ENCODE measurements at places on chromosomes 4 and X.
A peak's percentile ranks its signal among the peaks of the same experiment; 100 is the strongest.

DNA sequence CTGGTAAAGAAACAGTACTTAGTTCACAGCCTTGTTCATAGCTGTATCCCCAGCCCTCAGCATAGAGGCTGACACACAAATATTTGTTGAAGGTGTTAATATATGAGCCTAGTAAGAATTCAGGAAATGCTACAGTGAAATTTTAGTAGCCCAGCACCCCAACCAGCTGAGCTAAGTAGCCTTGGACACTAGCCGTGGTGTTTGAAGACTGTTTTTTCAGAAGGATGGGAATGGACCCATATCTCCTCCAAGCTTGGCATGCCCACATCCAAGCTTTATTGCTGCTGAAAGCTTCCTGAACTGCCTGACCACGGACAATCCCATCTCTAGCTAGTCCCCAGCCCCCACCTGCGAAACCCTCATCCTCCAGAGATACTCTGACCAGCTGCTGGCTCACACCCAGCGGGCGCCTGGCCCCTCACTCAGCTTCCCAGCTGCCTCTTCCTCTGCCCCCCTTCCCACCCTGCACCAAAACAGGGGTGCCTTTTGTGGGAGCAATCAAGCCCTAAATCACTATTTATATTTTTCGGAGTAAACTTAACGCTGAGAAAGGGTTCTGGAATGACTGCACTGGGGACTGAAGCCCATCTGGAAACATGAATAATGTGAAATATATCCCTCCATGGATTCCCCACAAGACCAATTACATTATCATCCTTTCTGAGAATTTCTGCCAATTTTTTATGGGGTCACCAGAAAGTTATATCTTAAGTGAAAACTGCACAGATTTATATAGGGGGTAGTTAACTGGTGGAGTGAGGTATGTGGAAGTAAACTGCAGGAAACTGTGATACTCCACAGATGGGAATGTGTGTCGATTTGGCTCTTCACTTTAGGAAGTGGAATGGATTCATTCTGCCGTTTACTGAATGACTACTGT lies 41.1 kb upstream of the CBR4 start:
- no peak overlapping the region for H3K27ac ChIP-seq
- H3K4me1 ChIP-seq = no peaks in the 10 kb centered on the region
- H3K27me3 ChIP-seq = peaks cover 5% of the 10 kb centered on the region
- DNase-seq = no peak
- H3K4me3 ChIP-seq = no peak overlapping the region

DNA sequence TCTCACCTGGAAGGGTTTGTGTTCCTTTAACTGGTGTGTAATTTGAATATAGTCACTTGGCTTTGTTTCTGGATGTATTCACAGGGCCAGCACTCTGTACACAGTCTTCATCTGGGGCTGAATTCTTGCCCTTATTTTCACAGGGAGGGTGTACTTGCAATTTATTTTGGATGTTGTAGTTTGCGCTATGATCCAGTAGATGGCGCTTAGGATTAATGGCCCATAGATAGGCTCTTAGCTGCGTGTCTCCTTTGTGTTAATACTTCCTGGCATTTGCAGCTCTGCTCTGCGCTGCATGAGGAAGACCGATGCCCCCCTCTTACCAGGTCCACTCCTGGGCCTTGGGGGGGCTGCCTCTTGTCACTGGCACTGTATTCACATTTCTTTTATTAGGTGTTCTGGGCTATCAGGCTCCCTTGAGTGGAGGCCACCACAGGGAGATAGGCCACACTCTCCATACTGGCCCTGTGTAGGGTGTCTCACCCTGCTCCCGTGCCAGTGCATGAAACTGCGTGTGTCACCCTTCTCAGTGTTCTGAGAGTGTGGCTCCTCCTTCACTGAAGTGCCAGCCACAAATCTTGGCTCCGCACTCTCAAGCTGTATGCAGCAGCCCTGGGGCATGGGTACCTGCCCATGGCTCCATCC lies 562.2 kb downstream of the ZIC3 start:
- H3K36me3 ChIP-seq = no peaks in the 10 kb centered on the region
- no peak overlapping the region for H3K4me3 ChIP-seq

- no peaks in the 10 kb centered on the region for H3K4me1 ChIP-seq
- no peak overlapping the region for H3K27ac ChIP-seq
- no peak for DNase-seq
- no peak overlapping the region for H3K4me3 ChIP-seq
- no peaks in the 10 kb centered on the region for H3K27me3 ChIP-seq
Measured at GRCh38 chr4:134326866-134327265, 125.3 kb upstream of the PABPC4L start.

DNA sequence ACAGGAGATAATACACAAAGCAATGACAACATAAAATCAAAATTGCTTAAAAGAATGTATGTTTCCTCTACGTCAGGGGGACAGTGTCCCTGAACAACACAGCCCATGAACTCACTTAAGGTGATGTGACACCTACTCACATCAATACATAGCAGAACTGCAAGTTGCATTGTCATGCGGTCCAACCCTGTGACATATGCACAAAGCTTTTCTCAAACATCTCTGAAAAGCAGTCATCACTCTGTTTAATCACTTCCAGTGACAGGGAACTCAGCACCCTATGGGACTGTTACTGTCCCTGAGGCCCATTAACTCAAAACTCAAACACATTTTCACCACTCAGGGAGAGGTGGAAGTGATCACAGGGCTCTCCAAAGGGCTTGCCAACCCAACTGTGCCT lies 2.4 kb downstream of the STX18 start:
- no peak overlapping the region for H3K4me3 ChIP-seq
- no peak for DNase-seq
- no peak overlapping the region for H3K27ac ChIP-seq
- H3K4me1 ChIP-seq = peaks cover 44% of the 10 kb centered on the region

- no peaks in the 10 kb centered on the region for H3K4me1 ChIP-seq
- no peaks in the 10 kb centered on the region for H3K27me3 ChIP-seq
- DNase-seq = no peak
- H3K4me3 ChIP-seq = no peak overlapping the region
- H3K36me3 ChIP-seq = no peaks in the 10 kb centered on the region
- no peak overlapping the region for H3K27ac ChIP-seq
Measured at GRCh38 chrX:115957862-115958490, 212.6 kb upstream of the AGTR2 start.

GRCh38 chr4:103374758-103375157 lies 176.6 kb upstream of the CENPE start:
- H3K4me1 ChIP-seq = no peaks in the 10 kb centered on the region
- no peak overlapping the region for H3K4me3 ChIP-seq
- DNase-seq = no peak
- H3K36me3 ChIP-seq = no peaks in the 10 kb centered on the region
- H3K27me3 ChIP-seq = no peaks in the 10 kb centered on the region

- no peaks in the 10 kb centered on the region for H3K27me3 ChIP-seq
- no peaks in the 10 kb centered on the region for H3K36me3 ChIP-seq
- no peak overlapping the region for H3K4me3 ChIP-seq
Measured at GRCh38 chrX:149060921-149061320, 444.2 kb downstream of the IDS start.

- H3K36me3 ChIP-seq = no peaks in the 10 kb centered on the region
- no peaks in the 10 kb centered on the region for H3K27me3 ChIP-seq
- H3K4me3 ChIP-seq = no peak overlapping the region
Measured at GRCh38 chr4:128688846-128689437, 120.6 kb upstream of the JADE1 start.

- DNase-seq = no peak
- H3K4me3 ChIP-seq = no peak overlapping the region
- H3K36me3 ChIP-seq = no peaks in the 10 kb centered on the region
- H3K4me1 ChIP-seq = peaks cover 24% of the 10 kb centered on the region
Measured at GRCh38 chrX:46278572-46278971, 266.6 kb downstream of the ZNF674 start.

DNA sequence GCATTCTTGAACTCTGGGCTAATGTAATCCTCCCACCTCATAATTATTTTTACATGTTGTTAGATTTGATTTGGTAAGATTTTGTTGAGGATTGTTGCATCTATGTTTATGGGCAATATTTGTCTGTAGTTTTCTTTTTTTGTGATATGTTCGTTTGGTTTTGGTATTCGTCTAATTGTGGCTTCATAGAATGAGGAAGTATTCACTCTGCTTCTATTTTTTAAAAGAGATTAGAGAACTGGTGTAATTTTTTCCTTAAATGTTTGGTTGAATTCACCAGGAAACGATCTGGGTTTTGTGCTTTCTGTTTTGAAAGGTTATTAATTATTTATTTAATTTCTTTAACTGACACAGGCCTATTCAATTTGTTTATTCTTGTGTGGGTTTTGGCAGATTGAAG lies 161.2 kb upstream of the NUDT6 start:
- no peaks in the 10 kb centered on the region for H3K27me3 ChIP-seq
- H3K4me1 ChIP-seq = no peaks in the 10 kb centered on the region
- H3K4me3 ChIP-seq = no peak overlapping the region
- peaks cover 44% of the 10 kb centered on the region for H3K36me3 ChIP-seq

DNA sequence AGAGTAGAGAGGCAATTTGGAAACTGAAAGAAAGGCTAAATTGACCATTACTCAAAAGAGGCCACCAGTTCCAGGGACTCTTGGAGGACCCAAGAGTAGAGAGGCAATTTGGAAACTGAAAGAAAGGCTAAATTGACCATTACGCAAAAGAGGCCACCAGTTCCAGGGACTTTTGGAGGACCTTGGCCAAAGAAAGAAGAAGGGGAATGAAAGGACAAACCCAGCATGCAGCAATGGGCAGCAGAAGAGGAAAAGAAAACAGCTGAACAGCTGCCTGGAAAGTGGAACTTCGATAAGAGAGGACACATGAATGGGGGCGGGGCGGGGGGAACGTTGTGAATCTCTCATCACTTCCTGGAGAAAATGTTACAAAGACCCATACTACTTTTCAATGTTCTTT lies 80.8 kb downstream of the PALLD start:
- no peak for DNase-seq
- no peak overlapping the region for H3K4me3 ChIP-seq
- H3K4me1 ChIP-seq = no peaks in the 10 kb centered on the region
- H3K27me3 ChIP-seq = peaks cover 9% of the 10 kb centered on the region

GRCh38 chr4:121642876-121643585 lies 53.7 kb downstream of the ANXA5 start:
- no peaks in the 10 kb centered on the region for H3K4me1 ChIP-seq
- no peak for DNase-seq
- peaks cover 9% of the 10 kb centered on the region for H3K27me3 ChIP-seq
- H3K36me3 ChIP-seq = no peaks in the 10 kb centered on the region
- H3K4me3 ChIP-seq = no peak overlapping the region

DNA sequence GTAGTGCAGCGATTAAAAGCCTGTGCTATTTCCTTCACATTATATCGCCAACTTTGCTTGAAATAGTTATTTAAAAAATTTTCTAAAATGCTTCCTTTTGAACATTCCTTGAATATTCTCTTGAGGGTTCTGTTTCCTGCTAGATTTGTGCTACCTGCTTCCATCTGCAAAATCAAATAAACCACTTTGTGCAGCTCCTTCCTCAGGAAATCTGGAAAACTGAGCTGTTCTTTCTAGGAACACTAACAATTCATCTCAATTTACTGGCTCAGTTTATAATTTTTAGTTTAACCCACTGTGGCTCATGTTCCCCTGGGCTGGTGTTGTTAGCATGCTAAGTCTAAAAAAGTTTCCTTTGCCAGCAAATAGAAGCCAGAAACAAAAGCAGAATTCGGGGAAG lies 88.1 kb upstream of the LCORL start:
- H3K27ac ChIP-seq = no peak overlapping the region
- no peaks in the 10 kb centered on the region for H3K36me3 ChIP-seq
- no peaks in the 10 kb centered on the region for H3K4me1 ChIP-seq
- no peak overlapping the region for H3K4me3 ChIP-seq

GRCh38 chr4:123749383-123749782 lies 352.8 kb downstream of the SPRY1 start:
- peaks cover 12% of the 10 kb centered on the region for H3K27me3 ChIP-seq
- H3K36me3 ChIP-seq = no peaks in the 10 kb centered on the region
- no peak overlapping the region for H3K27ac ChIP-seq
- H3K4me3 ChIP-seq = no peak overlapping the region
- no peak for DNase-seq

DNA sequence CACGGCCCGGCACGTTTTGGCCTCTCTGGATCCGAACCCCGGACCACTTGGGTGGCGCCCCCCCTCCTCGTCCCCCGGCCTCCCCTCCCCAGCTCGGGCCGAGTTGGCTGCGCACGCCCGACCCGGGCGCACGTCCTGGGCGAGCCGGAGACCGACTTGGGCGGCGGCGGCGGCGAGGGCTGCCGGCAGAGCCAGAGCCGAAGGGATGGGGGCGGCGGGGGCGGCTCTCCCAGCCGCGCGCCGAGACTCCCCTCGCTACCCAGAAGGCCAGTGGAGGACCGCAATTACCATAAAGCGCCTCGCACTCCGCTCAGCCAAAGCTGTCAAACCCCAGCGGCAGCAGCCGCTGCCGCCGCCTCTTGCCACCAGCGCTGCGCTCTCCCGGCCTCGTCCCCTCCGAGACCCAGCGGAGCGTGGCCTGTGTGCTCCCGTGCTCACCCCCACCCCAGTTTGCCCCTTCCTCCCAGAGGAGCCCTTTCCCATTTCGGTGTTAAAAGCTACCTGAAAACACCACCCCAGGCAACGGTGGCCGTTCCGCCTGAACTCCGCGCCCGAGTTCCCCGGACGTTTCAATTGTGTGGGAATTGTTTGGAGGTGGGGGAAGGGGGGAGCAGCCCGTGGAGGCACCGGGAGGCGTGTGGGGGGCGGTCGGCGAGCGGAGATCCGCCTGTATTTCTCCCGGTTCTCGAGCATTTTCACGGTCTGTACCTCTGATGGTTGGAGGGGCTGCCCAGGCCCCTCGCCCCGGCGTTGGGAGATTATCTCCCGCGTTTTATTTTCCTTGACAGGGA lies 701 bp upstream of the BCOR start:
- H3K27me3 ChIP-seq = no peaks in the 10 kb centered on the region
- peaks cover 19% of the 10 kb centered on the region for H3K4me1 ChIP-seq
- no peaks in the 10 kb centered on the region for H3K36me3 ChIP-seq
- peak; percentile 55 for DNase-seq
- H3K27ac ChIP-seq = peak overlapping the region; percentile 41

DNA sequence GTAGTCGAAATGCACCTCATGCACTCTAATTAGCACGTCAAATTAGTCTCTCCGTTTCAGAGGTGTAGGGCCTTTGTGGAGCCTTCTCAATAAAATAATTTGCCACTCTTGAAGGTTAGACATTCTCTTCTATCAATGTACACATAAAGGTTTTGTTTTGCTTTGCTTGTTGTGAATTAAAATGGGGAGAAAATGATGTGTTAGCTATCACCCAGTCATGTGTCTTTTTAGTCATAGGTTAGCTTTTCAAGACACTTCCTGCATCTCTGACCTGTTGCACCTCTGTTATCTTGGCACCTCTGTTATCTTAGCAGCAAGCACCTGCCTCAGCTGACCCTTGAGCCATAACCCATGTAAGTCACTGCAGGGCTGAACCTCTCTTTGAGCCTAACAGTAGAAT lies 936 bp downstream of the TMEM144 start:
- peaks cover 21% of the 10 kb centered on the region for H3K4me1 ChIP-seq
- no peak overlapping the region for H3K27ac ChIP-seq
- peaks cover 26% of the 10 kb centered on the region for H3K27me3 ChIP-seq
- peak overlapping the region; percentile 14 for H3K4me3 ChIP-seq
- no peak for DNase-seq
- H3K36me3 ChIP-seq = no peaks in the 10 kb centered on the region

- no peak overlapping the region for H3K27ac ChIP-seq
- no peaks in the 10 kb centered on the region for H3K36me3 ChIP-seq
- H3K4me1 ChIP-seq = no peaks in the 10 kb centered on the region
- no peak for DNase-seq
Measured at GRCh38 chrX:51456814-51457213, 39.6 kb downstream of the NUDT11 start.

- no peak for DNase-seq
- peaks cover 16% of the 10 kb centered on the region for H3K27me3 ChIP-seq
- no peaks in the 10 kb centered on the region for H3K36me3 ChIP-seq
- H3K27ac ChIP-seq = no peak overlapping the region
- no peaks in the 10 kb centered on the region for H3K4me1 ChIP-seq
Measured at GRCh38 chr4:84529169-84529751, 30.2 kb upstream of the NKX6-1 start.

GRCh38 chr4:821181-821591 lies 4.7 kb downstream of the CPLX1 start:
- H3K27ac ChIP-seq = no peak overlapping the region
- H3K4me1 ChIP-seq = no peaks in the 10 kb centered on the region
- H3K27me3 ChIP-seq = peaks cover 39% of the 10 kb centered on the region
- no peaks in the 10 kb centered on the region for H3K36me3 ChIP-seq

Measured in activated naive CD4-positive, alpha-beta T cell treated with anti-CD3 and anti-CD28 coated beads for 36 hours (primary cell).